Activated CD8-positive, alpha-beta T cell treated with anti-CD3 and anti-CD28 coated beads, Interleukin-2, amount 10 ng/mL, durations not matched to agents 7 days and 5 days (primary cell): ENCODE measurements at places on chromosomes 4 and X. TPM values are rescaled to one million over a fixed set of nuclear protein-coding genes. Genes with fewer than 3 reads are reported as not detected.

Gene HAND2
- not detected for total RNA-seq

- DNase-seq: no peak
Measured at GRCh38 chrX:129566073-129566472, 26.0 kb downstream of the OCRL start.

Gene GLOD5
- not detected for total RNA-seq

DNA sequence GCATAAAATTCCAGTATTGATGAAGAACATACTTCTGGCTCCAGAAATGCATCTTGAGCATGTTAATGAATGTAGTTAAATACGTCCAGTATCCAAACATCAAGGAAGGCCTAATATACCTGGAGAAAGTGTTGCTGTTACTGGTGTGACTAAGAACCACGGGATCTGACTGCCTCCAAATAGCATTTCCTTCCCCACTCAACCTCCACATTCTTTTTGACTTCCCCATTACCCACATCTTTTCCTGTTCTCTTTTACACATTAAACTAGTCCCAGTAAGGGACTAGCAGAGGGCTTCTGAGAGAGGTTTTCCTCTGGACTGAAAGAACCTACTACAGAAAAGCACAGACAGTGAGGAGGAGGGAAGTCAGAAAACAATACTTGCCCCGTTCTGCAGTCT is 482.8 kb upstream of the HTR2C start:
- DNase-seq: no peak

DNA sequence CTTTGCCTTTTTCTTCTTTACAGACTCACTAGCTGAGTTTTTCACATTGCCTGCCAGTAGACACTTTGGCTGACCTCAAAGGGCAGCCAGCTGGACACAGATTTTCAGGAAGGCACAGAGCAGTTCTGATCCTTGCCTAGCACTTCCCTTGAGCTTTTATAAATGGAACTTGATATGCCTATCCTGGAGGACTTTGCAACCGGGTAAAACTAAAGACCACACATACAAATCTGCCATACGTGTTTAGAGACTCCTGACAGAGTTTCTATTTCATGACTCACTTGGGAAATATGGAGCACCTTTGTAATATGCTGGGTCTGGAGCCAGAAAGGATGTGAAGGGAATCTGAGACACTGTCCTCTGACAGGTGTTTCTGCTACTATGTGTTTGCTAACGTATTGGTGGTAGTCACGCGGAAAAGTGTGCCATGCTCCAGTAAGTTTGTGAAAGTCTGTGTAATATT is 56.7 kb upstream of the RASSF6 start:
- no peak for DNase-seq

DNA sequence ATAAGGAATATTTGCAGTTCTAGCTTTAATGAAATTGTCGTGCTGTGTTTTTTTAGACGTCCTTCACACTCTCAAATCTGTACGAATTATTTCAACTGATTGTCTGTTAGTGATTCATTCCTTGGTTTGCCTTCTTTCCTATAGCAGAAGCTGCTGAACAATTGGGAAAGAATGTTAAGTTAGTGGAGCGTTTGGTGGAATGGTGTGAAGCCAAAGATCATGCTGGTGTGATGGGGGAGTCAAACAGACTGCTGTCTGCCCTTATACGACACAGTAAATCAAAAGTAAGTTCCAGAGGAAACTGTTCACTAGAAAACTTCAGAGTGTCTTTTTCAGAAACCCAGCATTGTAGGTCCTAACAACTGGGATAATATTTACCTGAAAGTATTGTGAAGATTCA is 159.9 kb downstream of the RAP1GDS1 start:
- DNase-seq: no peak

GRCh38 chr4:14289708-14290107 is 662.2 kb upstream of the BOD1L1 start:
- DNase-seq: no peak
